ENCODE measurements at places on chromosomes 5 and 9. TPM values are rescaled to one million over a fixed set of nuclear protein-coding genes. Genes with fewer than 3 reads are reported as not detected.

DNA sequence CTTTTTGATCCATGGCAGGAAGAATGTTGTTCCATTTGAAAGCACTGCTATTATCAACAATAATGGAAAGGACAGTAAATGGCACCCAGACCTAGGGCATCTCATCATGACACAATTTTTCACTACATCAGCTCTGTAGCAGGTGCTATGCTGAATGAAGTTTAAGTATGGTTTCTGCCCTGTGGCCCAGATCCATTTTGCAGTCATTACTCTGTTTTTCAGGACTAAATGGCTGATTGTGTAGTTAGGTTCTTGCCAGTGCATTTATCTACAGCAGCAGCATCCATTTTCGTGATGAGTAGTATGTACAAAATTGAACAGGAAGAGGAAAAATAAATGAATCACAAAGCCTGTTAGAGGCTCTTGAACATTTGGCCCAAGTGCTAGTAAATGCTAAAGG, 270.5 kb upstream of the CD180 start:
- DNase-seq: no peak

DNA sequence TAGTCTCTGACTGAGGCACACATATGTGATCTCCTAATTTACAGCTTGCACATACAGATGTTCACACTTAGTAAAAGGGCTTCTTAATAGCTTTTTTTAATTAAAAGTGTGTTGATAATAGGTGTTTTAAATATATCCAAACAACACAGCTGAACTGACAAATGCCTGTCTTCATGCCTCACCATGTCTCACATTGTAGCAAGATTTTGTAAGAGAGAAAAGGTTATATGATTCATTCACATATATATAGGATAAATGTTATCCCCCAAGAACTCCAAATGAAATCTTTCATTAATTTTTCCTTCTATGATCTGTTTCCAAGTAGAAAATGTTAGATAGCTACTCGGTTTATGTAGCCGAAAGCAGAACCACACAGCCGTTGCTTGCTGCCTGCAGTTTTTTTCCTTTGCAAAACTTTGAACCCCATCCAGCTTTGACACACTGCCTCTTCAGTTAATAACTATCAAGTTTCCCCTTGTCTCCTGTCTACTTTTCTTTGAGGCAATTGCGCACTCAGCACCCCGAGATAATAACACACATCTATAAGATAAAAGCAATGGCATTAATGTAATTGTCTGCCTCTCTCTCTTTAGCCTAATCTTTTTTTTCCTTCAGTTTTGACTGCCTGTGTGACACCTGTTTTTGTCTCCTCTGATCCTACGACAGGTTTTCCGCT, 299.2 kb downstream of the BNC2 start:
- DNase-seq: no peak

- DNase-seq: no peak
Measured at GRCh38 chr5:133140311-133140710, 88.5 kb downstream of the HSPA4 start.

- no peak for DNase-seq
Measured at GRCh38 chr9:126233913-126234525, 92.6 kb upstream of the MVB12B start.

Gene SMIM15
- total RNA-seq: 37.7 TPM

Data from CD4-positive, alpha-beta memory T cell (primary cell).